WTC11 (cell line): ENCODE measurements at places on chromosomes 5 and 9.

- no peak for DNase-seq
Measured at GRCh38 chr5:139605887-139606286, 42.3 kb upstream of the CXXC5 start.

DNA sequence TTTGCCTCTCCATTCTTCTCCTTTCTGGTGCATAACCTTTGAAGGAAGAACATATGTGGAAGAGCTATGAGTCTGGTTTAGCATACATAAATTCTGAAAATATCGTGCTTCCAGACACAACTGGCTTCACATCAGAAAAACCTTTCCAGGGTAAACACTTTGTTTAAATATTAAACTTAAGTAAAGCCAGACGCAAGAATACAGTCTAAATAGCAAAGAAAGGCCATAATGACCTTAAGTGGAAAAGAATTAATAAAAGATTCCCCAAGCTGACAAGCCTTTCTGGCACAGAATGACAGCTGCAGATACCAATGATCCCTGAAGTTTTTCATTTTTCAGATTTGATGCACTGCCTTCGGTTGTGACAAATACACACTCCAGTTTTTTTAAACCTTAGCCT is 13.5 kb upstream of the TSSK1B start:
- DNase-seq, result no peak

GRCh38 chr5:612498-613424 is 621 bp downstream of the CEP72 start:
- no peak for DNase-seq

DNA sequence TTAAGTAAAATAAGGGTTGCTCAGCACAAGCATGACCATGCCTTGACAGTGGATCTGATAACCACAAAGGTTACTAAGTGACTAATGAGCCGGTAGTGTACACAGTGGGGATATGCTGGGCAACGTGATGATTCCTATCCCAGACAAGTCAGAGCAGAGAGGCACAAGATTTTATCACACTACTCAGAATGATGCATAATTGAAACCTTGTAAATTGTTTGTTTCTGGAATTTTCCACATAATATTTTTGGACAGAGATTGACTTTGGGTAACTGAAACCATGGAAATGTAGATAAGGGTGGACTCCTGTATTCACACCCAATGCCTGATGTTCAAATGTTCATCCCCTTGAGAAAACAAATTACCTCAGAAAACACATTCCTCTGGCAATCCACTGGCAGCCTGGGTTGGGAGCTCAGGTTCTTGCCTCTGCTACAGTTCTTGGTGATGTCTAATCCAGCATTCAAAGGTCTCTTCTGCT is 16.2 kb upstream of the ERAP1 start:
- no peak for DNase-seq

DNA sequence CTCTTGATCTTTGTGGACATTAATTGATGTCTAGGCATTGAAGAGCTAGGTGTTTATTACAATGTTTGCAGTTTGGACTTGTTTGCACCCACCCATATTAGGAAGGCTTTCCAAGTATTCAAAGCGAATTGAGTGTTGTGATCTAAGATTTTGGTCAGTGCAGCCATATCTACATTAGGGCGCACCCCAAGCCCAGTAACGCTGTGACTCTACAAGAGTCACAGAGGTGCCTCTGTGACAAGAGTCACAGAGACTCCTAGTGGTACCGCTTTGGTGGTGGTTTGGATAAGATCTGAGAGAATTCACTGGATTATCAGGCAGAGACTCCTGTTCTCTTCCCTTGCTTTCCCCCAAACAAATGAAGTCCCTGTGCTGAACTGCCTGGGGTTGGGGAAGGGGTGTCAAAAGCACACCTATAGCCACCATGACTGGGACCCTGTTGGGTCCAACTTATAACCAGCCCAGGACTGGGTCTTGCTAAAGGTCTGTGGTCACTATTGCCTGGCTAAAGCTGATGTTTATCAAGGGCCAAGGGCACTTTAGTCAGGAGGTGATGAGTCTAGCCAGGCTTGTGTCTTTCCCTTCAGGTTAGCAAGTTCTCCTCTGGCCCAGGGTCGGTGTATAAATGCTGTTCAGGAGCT is 114.1 kb upstream of the RIOK2 start:
- DNase-seq, result peak; percentile 69

DNA sequence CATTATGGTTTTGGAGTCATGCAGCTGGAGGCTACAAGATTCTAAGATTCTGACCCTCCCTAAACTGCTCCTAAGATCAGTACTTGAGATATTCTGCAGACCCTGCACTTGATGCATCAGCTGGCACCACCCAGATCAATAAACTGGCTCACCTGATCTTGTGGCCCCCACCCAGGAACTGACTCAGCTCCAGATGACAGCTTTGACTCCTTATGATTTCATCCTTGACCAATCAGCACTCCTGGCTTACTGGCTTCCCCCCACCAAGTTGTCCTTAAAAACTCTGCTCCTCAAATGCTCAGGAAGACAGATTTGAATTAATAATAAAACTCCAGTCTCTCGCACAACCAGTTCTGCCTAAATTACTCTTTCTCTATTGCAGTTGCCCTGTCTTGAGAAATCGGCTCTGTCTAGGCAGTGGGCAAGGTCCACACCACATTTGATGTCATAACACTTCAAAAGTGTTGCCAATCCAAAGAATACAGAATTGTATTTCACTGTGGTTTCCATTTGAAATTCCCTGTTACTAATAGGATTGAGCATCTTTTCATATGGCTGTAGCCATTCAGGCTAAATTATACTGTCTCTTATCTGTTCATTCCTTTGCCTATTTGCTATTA is 14.8 kb upstream of the SLC30A5 start:
- DNase-seq, result no peak

DNA sequence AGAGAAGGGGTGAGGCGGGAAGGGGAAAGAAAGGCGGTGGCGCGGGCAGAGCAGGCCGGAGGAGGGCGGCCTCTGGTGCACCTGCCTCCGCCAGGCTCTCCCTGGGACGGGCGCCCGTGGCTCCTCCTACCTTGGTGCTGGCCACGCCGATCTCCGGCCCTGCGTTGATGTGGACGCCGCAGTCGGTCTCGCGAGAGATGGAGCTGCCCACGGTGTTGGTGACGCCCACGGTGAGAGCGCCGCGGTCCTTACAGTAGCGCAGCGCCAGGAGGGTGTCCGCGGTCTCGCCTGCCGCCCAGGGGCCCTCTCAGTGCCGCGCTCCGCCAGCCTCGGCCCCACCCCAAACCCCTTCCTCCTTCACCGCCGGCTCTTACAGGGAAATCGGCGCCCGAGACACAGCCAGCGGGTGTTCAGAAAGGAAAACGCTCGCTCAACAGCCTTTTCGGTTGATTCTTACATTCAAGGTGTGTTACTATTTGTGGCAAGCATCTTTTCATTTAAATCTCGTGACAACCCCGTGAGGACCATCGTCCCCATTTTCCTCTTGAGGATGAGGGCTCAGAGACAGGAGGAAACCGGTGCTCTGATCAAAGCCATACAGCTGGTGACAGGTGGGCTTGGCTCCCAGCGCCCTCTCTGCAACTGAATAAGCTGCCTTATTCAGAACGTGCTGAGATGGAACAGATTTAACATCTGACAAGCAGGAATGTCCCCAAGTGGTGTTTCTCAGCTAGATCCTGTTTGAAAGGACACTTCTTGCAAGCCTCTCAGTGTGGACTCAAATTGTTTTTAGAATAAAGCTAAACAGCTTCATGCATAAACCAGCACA is 22.0 kb upstream of the MAPK9 start:
- DNase-seq, result peak; percentile 69

DNA sequence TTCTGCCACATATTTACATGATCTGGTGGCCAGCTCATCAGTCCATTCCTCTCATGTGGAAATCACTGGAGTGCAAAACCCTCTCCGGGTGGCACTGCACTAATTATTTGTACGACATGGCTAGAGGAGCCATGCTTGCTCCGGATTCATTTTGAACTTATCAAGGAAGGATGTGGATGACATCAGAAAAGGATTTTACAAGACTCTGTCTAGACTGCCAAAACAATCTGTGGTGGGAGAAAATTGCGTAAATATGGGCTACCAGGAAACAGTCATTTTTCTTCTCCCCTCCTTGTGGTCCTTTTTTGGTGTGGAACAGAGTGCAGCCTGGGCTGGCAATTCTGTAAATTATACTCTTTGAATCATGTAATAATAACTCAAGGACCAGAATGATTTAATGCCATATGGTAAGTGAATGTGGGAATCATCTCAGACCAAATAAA is 123.4 kb upstream of the IFNE start:
- DNase-seq, result no peak

- no peak for DNase-seq
Measured at GRCh38 chr9:120362446-120362845, 217.5 kb downstream of the CDK5RAP2 start.

DNA sequence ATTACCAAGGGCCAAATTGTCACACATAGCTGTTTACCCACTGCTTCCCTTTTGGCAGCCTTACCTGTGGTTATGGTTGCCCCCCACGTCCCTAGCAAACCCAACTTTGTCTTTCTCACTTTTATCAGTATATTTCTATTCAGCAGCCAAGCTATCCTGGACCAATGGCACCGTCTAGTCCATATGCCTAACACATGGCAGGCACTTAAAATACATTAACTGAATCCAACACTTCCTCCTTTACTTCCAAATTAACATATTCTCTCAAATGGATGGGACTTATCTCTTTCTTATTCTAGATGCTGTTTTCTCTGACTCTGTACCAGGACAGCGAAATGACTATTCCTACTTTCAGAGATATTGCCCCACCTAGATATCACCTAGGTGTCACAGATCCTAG is 50.9 kb upstream of the SLC44A1 start:
- no peak for DNase-seq

DNA sequence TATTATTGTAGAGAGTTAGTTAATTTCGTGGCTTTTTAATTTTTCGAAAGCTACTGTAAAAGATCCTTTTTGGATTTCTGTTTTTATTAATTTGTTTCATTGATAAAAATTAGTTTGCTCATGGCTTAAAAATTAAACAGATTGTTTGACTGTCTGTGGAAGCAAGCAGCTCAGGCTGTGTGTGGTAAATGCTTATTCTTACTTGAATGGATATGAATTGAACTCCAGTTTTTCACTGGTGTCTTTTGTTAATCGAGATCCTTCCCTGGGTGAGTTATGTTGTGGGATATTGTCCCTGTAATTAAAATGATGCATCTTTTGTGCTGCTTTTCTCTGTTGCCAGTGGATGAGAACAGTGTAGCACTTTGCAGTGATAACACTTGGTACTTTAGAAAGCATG is 75.3 kb downstream of the PIK3R1 start:
- no peak for DNase-seq

- DNase-seq, result no peak
Measured at GRCh38 chr9:128145536-128145935, 3.7 kb upstream of the LCN2 start.

- DNase-seq, result no peak
Measured at GRCh38 chr5:9625286-9625685, 4.9 kb downstream of the TAS2R1 start.

- DNase-seq, result no peak
Measured at GRCh38 chr5:173789031-173789920, 98.9 kb upstream of the CPEB4 start.

- no peak for DNase-seq
Measured at GRCh38 chr5:37722236-37723161, 117.3 kb downstream of the GDNF start.

DNA sequence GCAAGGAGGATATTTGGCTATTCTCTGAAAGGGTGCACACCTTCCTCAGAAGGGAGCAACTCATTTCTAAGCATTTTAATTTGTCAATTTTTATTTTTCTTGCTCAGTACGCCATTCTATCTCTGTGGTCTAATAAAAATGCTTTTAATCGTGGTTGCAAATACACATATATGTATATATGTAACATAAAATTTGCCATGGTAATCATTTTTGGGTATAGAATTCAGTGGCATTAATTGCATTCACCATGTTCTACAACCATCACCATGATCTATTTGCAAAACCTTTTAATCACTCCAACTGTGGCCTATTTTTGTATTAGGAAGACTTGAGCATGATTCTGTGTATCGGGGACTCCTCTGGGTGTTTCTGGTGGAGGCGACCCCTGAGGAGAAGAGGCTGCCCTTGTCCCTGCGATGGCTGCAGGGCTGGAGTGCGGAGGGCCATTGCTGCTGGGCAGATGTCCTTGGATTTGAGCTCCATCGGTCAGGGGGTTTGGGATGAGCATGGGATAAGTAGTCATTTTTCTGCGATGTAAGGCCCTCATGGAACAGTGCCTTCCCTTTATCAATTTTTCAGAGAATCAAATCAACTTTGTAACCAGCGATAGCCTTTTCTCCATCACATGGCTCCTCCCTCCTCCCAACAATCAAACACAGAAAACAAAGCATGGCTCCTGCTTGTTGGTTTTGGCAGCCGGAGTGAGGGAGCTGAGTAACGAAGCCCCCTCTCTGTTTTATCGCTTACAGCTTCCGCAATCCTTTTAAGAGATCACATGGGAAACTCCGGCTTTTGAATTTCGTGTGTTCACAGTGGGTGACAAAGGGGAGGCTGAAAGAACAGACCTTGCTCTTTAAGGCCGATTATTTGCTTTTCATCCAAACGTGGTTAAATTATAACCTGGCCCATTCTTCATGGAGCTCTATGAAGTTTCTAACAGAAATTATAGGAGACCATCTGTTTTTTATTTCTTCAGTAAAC is 187.3 kb downstream of the TENT4A start:
- DNase-seq, result no peak

DNA sequence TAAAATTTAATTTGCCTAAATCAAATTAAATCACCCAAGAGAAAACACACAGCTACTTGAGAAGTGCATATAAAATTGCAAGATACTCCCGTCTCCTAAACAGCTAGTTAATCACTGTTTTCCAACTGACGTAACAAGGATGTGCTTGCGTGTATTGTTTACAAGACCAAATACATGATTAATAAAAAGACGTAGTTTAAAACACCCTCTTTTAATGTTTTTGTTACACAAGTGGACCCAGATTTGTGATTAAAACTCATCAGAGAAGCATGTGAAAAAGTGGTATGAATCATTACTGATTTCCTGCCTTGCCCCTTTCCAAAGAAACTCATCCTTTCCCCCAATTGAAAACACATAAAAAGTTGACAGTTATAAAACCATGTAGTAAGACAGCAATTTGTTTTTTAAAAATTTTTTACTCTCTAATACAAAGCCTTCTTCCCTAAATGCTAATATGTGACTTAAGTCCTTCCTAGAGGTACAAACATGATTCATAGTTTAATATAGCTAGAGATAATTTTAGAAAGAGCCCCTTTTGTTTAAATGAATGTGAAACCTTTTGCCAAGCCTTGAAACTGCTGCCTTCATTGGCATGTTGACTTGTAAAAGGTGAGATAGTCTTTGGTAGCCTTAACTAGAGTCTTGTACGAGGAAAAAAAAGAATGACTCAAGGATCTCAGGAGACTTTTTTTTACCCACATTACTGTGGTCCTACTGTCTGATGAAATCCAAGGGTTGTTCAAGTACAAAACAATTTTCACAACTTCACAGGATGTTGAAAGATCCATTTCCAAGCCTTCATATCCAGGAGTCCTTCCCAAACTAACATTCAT is 61.4 kb upstream of the FST start:
- no peak for DNase-seq
